Thoracic aorta endothelial cell (primary cell): ENCODE measurements at places on chromosomes 12 and 14. TPM values are rescaled to one million over a fixed set of nuclear protein-coding genes. Genes with fewer than 3 reads are reported as not detected.

SOAT2 gene
- not detected in 2 replicates for total RNA-seq

SIX6 gene
- total RNA-seq, result not detected in 2 replicates

NID2 gene
- total RNA-seq, result 15.4 and 191 TPM in 2 replicates

ZC2HC1C gene
- total RNA-seq, result 1.1 and 2.0 TPM in 2 replicates

RTL1 gene
- not detected in 2 replicates for total RNA-seq

SFSWAP gene
- total RNA-seq, result 32.4 and 35.6 TPM in 2 replicates

TEX22 gene
- 0.14 and 0.27 TPM in 2 replicates for total RNA-seq

LRRK2 gene
- total RNA-seq, result 3.6 and 4.5 TPM in 2 replicates

SLCO1A2 gene
- under 0.01 TPM in 1 of 2 replicates, not detected in the other for total RNA-seq

CPSF6 gene
- 43.4 and 50.0 TPM in 2 replicates for total RNA-seq

NRXN3 gene
- total RNA-seq, result 0.22 and 0.27 TPM in 2 replicates

CPNE8 gene
- 27.9 and 30.6 TPM in 2 replicates for total RNA-seq

ACOT6 gene
- total RNA-seq, result not detected in 2 replicates

CNTN1 gene
- total RNA-seq, result 0.13 and 0.43 TPM in 2 replicates

LHX5 gene
- not detected in 2 replicates for total RNA-seq

TRIM9 gene
- total RNA-seq, result under 0.01 and 0.43 TPM in 2 replicates

OTUB2 gene
- total RNA-seq, result 0.93 and 1.8 TPM in 2 replicates

FAM181A gene
- not detected in 2 replicates for total RNA-seq

CLEC9A gene
- not detected in 2 replicates for total RNA-seq

SCNN1A gene
- total RNA-seq, result 0.22 TPM in 1 of 2 replicates, not detected in the other

MIP gene
- total RNA-seq, result not detected in 2 replicates

AJUBA gene
- total RNA-seq, result 39.9 and 52.0 TPM in 2 replicates

USP15 gene
- 92.9 and 105 TPM in 2 replicates for total RNA-seq

TM7SF3 gene
- total RNA-seq, result 92.8 and 109 TPM in 2 replicates

WDHD1 gene
- 23.9 and 31.1 TPM in 2 replicates for total RNA-seq
